Epithelial cell of prostate (primary cell): ENCODE measurements at places on chromosomes 2 and 18.
A peak's percentile ranks its signal among the peaks of the same experiment; 100 is the strongest.

- DNase-seq = no peak
These were observed 283.2 kb downstream of the INSIG2 start for GRCh38 chr2:118371515-118371914.

DNA sequence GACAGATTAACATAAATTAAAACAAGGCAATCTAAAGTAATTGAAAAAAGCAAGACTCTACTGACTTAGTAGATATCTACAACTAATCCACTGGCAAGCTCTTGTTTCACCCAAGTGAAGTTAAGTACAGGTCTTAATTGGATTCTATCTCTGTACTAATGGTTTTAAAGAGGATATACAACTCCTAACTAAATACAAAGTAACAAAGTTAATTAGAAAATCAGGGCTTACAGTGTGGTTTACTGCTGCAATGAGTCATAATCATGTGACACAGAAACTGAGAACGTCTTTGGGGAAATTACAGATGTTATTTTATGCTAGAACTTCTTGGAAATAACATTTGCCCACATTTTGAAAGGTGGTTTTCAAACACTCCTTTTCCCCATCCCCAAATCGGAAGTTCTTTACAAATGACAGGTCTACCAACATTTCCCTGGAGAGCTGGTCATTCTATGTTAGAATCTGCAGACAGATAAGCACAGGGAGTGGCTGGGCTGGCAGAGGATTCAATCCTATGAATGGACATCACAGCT lies 245.3 kb downstream of the STK39 start:
- DNase-seq = no peak

DNA sequence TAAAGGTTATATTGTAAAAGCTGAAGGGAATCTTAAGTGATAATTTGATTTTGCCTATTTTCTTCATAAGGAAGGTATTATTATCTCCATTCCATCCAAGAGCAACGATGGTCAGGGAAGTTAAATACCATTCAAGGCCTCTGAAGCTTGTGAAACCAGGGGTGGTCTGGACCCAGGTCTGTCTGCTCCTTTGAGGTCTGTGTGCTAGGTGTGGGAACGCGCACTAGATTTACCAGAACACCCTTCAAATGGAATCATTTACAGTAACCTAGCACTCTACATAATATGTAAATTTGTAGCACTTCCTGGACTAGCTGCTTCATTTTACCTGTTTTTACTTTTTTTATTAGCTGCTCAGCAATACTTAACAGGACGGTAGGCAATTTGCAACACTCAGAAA lies 6.4 kb upstream of the TRIB2 start:
- no peak for DNase-seq

DNA sequence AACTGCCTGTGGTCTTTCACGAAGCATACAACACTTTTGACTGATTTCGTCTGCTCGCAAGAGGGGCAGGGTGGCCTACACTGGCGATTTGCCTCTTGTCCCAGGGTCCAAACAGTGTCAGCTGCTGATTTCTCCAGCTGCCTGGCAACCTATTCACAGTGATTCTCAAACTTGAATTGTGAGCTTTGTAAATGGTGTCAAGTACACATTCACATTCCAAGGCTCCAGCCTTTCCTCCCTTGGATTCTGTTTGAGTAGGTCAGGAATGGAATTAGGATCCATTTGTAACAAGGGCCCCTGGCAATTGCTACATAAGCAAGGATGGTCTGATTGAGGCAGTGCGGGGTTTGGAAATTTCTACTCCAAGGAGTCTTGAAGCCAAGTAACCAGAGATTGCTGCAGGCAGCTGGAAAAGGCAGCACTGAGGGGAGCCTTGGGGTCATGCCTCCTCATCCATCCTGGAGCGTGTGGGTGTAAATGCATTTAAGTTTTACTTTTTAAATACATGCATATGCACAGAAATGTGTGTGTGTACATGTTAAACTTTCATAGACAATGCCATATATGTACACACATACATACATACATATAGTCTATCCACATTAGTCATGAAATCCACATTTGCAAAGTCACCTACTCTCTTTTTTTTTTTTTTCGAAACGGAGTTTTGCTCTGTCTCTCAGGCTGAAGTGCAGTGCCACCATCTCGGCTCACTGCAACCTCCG lies 86.8 kb upstream of the UXS1 start:
- DNase-seq = no peak

- DNase-seq = no peak
These were observed 65.3 kb downstream of the MEMO1 start for GRCh38 chr2:31945572-31945935.

- peak; percentile 26 for DNase-seq
These were observed 58.5 kb upstream of the MSH6 start for GRCh38 chr2:47724221-47724981.

DNA sequence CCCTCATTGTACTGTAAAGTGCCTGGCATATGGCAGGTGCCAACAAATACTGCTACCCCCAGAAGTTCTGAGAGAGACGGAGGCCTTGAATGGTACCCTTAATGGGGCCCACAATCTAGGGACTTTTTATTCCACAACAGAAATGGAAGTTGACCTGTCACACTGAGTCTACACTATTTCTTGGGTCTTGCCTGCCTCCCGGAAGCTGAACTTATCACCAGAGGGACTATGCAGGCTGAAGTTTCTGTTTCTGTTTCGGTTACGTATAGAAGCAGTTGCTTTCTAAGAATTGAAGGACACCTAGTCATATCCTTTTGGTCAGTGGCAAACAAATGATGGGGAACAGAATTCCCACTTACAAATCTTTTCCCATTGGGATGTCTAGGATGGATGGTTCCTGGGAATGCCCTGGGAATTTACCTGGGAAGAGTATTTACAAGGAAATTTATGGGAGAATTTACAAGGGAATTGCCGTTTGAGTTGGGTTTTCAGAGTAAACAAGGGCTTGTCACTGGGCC lies 74.2 kb downstream of the HS1BP3 start:
- DNase-seq = no peak

- DNase-seq = no peak
These were observed 293.4 kb downstream of the ZNF521 start for GRCh38 chr18:25058521-25058920.
